ENCODE measurements at places on chromosomes 1 and 21.

- no peak for DNase-seq
Observed at GRCh38 chr1:175376194-175376593, 183.6 kb upstream of the KIAA0040 start.

- no peak for DNase-seq
Observed at GRCh38 chr21:37006486-37007291, at the start of gene RIPPLY3. Gene RIPPLY3 (plus strand): TSS chr21:37006702. CDS start chr21:37006773, 71 bp downstream.

- no peak for DNase-seq
Observed at GRCh38 chr1:7402548-7402850, 368.6 kb upstream of the VAMP3 start.

DNA sequence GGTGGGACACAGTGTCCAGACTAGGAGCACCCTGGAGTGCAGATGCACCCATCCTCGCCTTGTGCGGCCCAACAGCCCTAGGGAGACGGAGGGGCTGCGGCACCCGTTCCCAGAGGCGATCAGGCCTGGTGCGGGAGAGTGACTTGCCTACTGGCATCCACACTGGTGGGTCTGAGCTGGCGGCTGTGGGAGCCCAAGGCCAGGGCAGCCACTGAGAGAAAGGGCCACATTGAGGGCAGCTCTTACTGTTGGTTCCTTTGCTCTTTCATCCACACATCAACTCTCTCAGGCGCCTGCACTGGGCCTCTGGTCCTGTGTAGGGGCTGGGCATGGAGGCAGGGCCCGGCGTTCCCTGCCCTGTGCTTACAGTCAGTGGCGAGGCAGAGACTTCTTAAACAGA, 8.6 kb downstream of the PODN start:
- no peak for DNase-seq

GRCh38 chr1:169741666-169742394, 8.0 kb upstream of the SELE start:
- no peak for DNase-seq
